Lung microvascular endothelial cell (primary cell): ENCODE measurements at places on chromosomes 7 and 10. TPM values are rescaled to one million over a fixed set of nuclear protein-coding genes. Genes with fewer than 3 reads are reported as not detected.

HERPUD2 gene
- total RNA-seq: 22.9 and 28.8 TPM in 2 replicates

MICU1 gene
- 28.3 and 30.4 TPM in 2 replicates for total RNA-seq

HEPACAM2 gene
- under 0.01 TPM in 1 of 2 replicates, not detected in the other for total RNA-seq

MACC1 gene
- under 0.01 TPM in 2 replicates for total RNA-seq

NPFFR1 gene
- total RNA-seq: not detected in 2 replicates

INSYN2A gene
- not detected in 2 replicates for total RNA-seq
